CD4-positive, alpha-beta T cell treated with Interleukin-2 at 100 ng/mL for 4 hours (primary cell): ENCODE measurements at places on chromosomes 16 and 17.

DNA sequence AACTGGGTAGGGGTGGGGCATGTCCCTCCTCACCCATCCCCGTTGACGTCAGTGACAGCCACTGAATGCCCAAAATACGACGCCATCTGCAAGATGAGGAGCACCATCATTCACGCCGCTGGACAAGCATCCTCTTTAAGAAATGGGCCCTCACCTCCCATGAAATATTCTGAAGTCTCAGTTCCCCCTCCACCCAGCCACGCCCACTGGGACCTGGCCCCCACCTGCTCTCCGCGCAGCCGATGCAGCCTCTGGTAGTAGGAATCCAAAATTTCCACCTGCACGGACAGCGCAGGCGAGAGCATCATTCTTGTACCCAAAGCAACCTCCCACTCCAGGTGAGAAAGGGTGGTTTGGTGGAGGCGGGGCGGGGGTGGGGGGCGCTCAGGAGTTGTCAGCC, 5.6 kb downstream of the ITGA2B start:
- DNase-seq = no peak

GRCh38 chr17:74680941-74681340, 31.8 kb downstream of the CD300LF start:
- no peak for DNase-seq

DNA sequence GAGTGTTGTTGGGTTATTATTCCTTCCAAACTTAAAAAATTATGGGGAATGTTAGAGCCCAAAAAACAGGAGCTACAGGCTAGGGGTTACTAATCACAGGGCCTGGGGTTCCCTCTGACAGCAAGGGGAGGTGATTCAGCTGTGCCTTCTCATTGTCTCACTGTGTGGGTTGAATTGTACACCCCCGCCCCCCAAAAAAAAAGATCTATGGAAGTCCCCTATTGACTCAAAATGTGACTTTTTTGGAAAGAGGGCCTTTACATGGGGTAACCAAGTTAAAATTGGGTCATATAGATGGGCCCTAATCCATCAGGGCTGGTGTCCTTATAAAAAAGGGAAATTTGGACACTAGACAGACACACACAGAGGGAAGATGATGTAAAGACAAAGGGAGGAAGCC, 190.2 kb downstream of the SOX9 start:
- DNase-seq = no peak

GRCh38 chr17:61404663-61404912, 4.9 kb downstream of the TBX2 start:
- DNase-seq = no peak

DNA sequence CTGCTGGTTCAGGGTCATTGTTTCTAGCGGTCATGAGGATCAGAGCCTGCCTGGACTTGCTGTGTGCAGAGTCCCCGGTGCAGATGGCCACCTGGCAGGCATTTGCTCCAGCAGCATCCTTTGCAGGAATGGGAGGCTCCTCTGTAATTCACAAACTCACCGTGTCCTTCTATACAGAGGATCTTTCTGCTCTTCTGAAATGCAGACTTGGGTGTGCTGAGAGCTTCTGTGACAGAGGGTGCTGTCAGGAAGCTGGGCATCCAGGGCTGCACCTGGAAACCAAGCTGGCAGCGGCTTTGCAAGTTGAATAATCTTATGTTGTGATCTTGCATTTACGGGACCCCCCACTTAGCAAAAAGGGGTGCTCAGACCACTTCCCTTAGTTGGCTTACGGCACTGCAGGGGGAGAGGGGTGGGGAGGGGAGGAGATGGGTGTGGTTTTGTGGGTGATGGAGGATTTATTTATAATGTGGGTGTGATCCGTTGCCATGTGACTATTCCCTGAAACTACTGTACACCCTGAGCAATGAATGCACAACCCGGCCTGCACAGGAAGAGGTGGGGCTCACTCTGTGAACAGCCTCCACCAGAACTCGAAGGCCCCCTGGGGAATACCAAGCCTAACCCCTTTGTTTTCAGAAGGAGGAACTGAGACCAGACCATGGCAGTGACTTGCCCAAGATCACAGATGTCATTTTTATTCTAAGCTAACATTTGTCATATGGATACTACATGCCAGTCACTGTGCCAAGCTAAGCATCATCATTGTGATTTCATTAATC, 178.3 kb downstream of the PRKCB start:
- peak; percentile 78 for DNase-seq

- no peak for DNase-seq
Observed at GRCh38 chr17:63503341-63503705, 19.8 kb upstream of the KCNH6 start.

DNA sequence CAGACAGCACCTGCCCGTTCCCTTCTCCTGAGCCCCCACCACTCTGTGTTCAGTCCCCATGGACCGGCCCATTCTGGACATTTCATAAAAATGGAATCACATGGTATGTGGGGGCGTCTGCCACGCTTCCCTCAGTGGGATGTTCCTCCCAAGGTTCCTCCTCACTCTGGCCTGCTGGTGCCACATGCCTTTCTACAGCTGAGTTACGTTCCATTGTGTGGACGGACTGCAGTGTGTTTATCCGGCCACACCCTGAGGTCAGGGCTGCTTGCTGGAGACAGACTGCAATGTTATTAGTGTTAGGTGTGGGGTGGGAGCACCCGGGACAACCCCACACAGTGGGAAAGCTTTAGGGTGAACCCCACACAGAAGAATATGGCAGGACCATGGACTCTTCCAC, 5.9 kb upstream of the AATK start:
- DNase-seq = no peak

GRCh38 chr16:52308051-52308450, 238.9 kb downstream of the TOX3 start:
- no peak for DNase-seq

DNA sequence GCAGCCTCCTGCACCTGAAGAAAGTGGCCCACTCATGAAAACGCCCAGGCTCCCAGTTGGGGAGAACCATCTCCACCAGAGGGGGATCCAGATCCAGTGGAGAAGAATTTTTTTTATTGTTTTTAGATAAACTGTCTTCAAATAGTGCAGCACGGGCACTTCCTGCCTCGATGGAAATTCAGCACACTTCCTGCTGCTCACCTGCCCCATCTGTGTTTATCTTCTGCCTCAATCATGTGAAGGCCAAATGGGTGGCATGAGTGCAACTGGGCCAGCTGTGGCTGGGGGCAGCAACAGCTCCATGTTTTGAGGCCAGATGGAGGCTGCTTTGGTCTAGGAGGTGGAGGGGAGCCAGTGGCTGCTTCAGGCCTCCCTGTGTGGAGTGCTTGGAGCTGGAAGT, 75.9 kb upstream of the WSB1 start:
- DNase-seq = no peak

GRCh38 chr16:11258553-11259492, 2.8 kb upstream of the SOCS1 start:
- peak; percentile 55 for DNase-seq

GRCh38 chr17:887551-888209, 91.9 kb downstream of the NXN start:
- DNase-seq = no peak

DNA sequence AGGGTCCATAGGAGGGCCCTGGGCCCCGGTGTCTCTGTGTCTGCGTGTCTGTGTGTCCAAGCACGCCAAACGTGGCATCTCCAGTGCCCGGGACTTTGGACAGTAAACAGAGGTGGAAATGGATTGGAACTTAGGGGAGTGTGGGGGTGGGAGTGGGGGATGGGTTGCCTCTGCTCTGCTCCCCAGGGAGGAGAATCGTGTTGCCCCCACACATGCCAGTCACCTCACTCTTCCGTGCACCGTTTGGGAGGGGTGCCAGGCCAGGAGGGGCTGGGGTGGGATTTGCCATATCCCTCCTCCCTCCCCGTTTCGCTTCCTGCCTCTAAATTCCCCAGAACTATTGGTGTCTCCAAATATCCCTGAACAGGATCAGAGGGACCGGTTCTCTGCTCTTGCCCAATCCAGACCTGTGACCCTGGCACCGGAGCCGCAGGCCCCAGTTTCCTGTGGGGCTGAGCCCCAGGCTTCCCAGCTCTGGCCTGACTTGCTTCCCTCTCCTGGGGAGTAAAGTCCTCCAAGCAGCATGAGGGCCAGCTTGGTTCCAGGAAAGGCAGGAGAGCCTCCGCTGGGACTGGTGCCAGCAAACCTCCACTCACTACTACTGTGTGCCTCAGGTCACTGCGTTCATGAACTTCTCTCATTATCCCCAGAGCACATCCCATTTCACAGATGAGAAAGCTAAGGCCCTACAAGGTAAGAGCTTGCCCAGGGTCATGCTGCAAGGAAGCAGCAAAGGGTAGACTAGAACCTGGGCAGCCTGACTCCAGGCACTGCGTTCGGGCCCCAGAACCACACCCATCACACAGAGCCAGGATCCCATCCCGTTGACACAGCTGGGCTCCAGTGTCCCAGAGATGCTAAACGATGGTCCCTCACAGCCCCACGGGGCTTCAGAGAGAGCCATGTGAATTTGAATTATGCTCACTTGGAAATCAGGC, at the start of gene ASGR1:
ASGR1 (minus strand) TSS at position 54 of the 938 bp plus-strand sequence. CDS start 807 bp downstream, outside the sequence.
- no peak for DNase-seq

DNA sequence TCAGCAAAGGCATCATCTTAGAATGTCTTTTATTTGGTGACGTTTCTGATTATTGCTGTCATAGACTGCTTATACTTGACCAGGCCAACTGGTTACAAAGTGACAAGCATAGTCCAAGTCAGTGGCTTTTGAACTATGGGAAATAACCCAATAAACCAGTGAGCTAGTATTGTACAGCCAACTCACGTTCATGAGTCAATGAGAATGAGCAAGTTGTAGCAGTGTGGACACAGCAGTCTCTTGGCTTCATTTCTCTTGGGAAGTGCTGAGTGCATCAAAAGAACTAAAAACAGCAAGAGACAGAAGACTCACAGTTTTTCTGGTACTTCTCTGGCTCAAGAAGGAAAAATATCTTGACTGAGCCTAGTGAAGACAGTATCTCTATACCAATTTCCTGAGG, 36.9 kb upstream of the CRISPLD2 start:
- no peak for DNase-seq
